Cerebellum (tissue), 4 donors: ENCODE measurements at places on chromosomes 2 and 18.

- no peak for DNase-seq
These were observed 40.1 kb downstream of the ODC1 start for GRCh38 chr2:10407841-10408648.

GRCh38 chr2:109236147-109236546 is 107.1 kb downstream of the SH3RF3 start:
- no peak for DNase-seq

DNA sequence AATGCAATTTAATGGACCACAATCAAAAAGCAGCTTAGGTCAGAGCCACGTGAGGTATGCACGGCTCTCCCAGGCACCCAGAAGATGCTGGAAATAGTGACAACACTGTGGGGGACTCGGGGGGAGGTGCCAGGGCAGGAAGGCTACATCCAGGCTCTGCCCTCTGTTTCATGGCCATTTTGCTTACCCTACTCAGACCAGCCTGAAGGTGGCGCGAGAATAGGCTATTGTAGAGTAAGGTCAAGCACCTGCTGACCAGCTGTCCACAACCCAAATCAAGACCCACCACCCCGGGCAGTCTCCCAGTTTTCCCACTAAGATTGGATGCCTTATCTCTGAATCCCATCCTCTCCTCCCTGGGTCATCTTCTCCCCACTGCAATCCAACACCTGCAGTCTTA is 115.7 kb downstream of the VIT start:
- no peak for DNase-seq

GRCh38 chr2:84719434-84719833 is 161.4 kb downstream of the TRABD2A start:
- no peak for DNase-seq

DNA sequence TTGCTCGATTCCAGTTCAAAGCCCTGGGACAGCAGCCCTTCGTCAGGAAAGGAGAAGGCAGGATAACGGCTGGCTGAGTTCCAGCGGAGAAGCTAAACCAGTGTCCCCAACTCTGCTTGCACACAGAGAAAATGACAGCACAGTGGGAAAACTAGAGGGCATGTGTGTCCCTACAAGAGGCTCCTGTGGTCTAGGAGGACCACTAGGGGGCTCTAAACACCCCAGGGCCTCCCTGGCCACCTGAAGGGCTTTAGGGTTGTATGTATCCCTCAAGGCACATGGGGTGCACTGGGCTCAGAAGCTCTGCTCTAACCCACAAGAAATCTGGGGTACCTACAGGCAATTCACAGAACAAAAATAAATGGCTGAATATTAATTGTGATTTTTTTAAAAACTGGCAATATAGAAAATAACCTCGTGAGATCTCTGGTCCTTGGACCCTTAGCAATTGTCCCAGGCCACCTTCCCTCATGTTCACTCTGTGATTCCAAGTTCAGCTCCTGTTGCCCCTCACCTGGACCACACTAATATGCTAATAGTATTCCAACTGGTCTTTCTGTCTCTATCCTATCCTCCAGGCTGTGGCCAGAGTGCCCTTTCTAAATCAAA is 17.5 kb downstream of the STAT1 start:
- no peak for DNase-seq

- no peak for DNase-seq
These were observed 86.8 kb upstream of the PXDN start for GRCh38 chr2:1830936-1831619.

DNA sequence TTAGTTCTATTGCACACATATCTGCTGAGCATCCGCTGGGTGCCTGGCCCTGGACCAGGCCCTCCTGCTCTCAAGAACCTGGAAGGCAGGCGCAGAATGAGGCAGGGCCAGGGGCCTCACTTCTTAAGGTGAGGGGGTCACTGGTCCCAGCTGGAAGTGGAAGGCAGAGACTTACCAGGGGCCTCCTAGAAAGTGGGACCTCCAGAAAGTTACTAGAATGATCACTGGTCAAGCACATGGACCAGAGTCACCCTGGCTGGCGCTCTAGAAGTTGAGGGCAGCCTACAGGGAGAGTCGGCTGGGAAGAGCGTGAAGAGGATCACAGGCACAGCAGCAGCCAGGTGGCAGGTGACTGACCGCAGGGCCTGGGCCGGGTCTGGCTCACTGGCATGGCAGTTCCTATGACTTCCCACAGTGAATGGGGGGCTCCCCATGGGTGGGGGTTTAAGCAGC is 26.1 kb upstream of the MAL start:
- no peak for DNase-seq

GRCh38 chr2:147860009-147860408 is 15.2 kb downstream of the ACVR2A start:
- DNase-seq: no peak

DNA sequence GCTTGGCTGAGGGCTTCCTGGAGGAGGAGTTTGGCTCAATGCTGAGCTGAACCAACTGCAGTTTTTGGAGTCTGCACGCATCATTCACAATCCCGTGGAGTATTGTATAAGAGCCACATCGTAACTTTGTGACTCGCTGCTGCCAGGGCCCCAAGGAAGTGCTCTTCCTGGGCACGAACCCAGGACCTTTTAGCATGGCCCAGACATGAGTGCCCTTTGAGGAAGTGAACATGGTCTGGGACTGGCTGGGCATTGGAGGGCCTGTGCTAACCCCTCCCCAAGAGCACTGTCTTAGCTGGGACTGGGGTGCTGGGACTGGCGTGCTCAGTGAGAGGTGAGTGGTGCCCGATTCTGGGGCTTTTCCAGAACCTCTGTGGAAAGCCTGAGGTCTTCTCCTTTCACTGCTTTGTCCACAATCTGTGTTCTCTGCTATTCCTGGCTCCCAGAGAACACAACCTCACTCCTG is 88.6 kb downstream of the LIPG start:
- no peak for DNase-seq

- no peak for DNase-seq
These were observed 53.9 kb upstream of the SEC11C start for GRCh38 chr18:59085797-59086196.
